ENCODE measurements at places on chromosomes 5 and 9.

DNA sequence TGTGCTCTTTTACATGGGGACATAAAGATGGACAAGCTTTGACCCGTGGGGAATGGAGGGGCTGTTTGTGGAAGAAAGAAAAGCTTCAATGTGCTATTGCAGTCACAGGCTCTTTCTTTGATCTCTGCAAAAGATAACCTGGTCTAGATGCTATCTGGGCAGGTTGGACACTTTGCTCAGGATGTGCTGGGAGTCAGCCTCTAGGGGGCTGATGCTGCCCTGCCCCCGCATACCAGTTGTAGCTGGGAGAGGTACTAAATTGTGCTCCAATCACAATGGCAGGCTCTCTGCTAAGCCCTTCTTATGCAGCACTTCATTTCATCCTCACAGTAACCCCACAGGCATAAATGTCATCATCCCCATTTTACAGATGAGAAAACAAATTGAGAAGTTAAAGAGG, 67.2 kb downstream of the PSD2 start:
- DNase-seq = no peak

DNA sequence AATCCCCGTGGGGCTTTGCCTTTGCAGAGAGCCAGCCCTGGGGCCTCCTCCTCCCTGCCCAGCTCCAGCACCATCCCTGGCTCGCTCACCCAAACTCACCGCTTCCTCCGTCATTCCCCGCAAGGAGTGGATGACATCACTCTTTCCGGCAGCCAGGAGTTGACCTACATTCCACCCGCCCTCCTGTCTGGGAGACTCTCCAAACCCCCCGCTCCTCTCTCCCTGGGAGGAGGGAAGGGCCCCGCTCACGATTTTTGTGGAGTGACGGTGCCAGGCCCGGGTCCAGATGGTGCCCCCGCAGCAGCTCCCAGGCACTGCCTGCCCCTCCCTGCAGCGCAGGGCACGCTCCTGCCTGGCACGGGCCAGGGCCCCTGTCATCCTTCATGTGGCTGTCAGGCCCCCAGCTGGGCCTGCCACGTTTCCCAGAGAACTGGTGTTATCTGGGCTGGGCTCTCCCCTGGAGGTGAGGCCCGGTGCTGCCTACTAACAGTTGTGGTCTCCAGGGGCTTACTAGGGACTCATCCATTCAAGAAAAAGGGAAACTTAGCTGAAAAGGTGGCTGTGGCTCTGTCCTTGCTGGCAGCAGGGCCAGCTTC, 52.3 kb downstream of the NTNG2 start:
- DNase-seq = peak; percentile 72

GRCh38 chr5:148825716-148826052, 727 bp upstream of the ADRB2 start:
- DNase-seq = no peak

DNA sequence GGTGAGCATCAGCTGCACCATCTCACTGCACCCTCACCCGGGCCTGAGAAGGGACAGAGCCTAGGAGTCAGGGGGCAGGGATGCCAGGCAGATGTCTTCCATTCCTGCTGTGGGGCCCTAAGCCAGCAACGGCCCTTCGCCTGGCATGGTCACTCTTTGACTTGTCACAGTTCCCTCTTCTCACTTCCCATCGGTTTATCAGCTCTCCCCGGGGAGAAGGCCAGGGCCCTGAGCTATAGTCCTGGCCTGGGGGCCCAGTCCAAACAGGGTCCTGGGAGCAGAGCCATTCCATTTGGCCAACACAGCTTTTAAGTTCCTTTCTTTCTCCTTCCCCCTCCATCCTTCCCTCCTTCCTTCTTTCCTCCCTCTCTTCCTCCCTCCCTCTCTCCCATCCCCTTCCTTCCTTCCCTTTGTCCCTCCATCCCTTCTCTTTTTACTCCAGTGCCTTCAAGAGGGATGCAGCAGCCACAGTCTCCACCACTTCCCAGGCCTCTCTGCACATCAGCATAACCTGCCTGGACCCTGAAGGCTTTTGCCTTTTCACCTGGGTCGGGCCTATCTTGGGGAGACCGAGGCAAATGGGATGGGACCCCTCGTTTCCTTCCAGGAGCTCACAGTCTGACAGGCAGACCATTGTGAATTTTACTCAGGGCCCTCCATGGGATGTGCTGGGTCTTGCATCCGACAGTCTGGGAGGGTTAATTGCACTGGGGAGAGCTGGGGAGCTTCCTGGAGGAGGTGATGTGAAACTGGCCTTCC, 4.2 kb downstream of the COL5A1 start:
- no peak for DNase-seq

- DNase-seq = no peak
Observed at GRCh38 chr9:15722888-15723287, 170.0 kb downstream of the CCDC171 start.

- DNase-seq = no peak
Observed at GRCh38 chr5:2185646-2186471, 303.1 kb upstream of the IRX4 start.

- DNase-seq = no peak
Observed at GRCh38 chr9:137286975-137287383, 9.5 kb downstream of the TOR4A start.

DNA sequence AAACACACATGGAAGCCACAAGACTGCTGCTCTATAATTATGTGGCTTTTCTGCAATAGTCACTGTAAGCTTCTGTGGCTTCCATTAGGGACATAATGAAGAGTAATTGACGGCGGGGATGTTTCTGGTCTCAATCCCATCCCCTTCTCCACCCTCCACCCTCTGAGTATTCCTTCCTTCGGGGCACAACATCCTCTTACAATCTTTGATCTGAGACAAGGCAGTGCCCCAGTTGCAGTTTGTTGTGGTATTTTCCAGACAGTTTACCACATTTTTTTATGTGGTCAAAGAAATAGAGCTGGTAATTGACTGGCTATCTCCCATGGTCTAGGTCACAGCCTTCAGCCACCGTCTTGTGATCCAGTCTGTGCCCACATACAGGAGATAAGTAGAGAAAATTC, 277.7 kb downstream of the NR2F1-AS1 start:
- no peak for DNase-seq

DNA sequence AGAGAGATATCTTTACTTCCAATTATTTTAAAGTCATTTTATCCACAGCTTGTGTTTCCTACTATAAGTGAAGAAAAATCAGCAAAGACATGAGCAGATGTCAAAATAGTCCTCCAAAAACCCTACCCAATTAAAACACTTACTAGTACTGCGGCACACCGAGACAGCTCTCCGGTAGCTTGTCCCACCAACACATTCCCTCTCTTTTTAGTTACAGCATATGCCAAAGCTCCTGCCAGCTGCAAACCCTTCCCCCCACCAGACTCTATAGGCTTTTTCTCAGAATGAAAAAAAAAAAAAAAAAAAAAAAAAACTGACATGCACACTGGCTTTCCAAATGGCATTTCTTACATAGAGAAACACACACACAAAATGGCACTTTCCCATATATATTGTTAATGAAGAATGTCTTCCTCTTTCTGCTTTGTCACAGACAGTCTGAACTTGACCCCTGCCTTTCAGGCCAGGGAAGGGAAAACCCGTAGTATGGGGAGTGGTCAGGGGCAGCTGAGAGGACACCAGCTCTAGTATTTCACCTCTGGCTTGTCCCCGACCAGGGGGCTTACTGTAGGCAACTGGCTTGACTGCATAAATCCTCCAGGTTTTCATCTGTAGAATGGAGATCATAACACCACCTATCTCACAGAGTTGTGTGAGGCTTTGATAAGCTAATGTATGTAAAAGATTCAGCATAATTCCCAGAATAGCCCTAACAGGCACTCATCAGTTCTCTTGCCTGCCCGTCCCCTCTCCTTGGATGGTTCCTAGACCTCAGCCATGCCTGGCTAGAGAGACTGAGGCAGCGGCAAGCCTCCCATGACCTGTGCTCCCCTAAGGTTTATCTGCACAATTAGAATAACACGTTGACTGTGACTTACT, 233.6 kb downstream of the CRB2 start:
- no peak for DNase-seq

- no peak for DNase-seq
Observed at GRCh38 chr5:128512894-128513293, 25.2 kb downstream of the FBN2 start.

DNA sequence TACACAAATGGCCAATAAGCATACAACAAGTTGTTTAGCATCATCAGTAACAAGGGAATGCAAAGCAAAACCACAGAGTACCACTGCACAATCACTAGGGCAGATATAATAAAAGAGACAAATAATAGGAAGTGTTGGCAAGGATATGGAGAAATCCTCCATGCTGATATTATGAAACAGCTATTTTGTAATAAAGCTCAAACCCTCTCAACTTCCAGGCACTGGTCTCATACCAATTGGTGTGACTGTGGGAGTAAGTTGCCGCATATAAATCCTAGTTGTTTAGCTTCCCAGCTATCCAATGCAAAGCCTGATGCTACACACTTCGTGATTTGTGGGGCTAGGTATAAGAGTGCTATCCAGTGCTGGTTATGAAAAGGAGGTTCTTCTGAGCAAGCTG, 88.6 kb downstream of the SMIM23 start:
- DNase-seq = no peak

Measured in nucleus accumbens (tissue), 56 donors.